ENCODE measurements at places on chromosomes 2 and 18. TPM values are rescaled to one million over a fixed set of nuclear protein-coding genes. Genes with fewer than 3 reads are reported as not detected.
A peak's percentile ranks its signal among the peaks of the same experiment; 100 is the strongest.

Gene GNAL
- total RNA-seq: 9.7 TPM

DNA sequence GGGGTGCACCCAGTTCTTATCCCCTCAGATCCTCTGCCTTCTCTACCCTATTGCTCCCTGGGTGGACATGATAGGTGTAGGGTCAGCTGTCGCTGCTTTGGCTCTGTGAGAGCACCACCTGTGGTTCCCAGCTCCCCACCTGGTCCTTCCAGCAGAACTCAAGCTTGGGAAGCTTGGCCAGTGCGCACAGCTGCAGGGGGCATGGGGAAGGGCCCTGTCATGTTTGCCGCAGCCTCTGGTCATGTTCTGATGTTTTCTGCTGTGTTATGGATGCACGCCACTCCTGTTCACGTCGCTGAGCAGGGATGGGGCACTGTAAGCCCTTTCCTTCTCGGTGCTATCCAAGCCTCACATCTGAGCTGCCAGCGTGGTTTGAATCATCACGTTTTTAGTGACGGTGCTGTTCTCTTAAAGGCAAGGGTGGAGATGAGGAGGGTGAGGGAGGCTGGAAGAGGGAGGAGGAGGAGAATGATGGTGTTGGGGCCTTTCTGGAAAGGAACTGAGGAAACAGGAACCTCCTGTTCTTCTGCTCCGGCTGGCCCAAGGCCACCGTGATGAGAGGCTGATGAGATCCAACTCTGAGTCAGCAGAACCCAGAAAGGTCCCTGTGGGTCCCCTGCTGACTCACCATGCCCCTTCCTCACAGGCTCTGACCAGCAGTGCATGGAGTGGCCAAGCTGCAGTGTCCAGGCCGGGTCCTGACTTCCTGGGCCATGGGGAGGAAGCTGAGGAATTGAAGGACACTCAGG, 78.0 kb downstream of the LIPG start:
- no peak for DNase-seq

GRCh38 chr2:131036269-131036668, 57.0 kb downstream of the FAM168B start:
- no peak for DNase-seq

- DNase-seq: no peak
These were observed 25.5 kb downstream of the DCAF17 start for GRCh38 chr2:171459498-171459897.

DNA sequence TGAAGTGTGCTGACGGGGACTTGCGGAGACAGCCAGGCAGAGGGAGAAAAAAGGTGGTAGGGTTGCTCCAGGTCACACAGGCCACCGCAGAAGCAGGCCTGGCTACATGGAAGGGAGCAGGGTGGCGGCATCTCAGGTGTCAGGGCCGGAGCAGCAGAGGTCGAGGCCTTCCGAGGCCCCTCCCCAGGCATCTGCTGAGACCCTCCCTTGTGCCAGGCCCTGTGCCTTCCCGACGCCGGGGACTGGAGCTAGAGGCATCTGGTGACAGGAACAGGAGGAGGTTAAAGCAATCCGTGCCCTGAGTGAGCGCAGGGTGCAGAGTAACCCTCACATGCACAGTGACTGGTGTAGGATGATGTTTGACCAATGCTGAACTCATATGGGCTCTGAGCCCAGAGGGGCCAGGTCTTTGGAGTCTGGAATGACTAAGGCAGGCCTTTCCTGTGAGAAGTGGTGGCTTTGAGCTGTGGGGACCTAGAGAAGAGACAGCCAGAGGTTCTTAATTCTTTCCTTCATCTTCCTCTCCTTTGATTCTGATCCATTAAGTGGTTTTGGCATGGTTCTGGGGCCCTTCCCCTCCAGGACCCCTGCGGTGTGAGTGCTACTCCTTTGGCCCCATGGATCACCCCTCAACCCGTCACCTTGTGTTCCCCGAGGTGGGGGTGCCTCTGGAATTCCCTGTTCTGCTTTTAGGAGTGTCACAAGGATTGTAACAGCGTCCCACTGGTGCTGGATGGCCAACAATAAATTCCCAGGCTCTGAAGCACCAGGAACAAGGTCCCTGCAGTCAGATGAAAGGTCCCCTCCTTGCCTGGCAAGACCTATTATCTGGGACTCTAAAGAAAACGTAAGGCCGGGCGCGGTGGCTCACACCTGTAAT, 72.1 kb downstream of the KLHL29 start:
- no peak for DNase-seq

- DNase-seq: no peak
These were observed 1917.7 kb upstream of the PIK3C3 start for GRCh38 chr18:40037356-40037755.

Gene CRYGD
- total RNA-seq: not detected

GRCh38 chr2:218031771-218032257, 29.0 kb upstream of the TNS1 start:
- DNase-seq: no peak

GRCh38 chr2:142112757-142113221, 18.0 kb downstream of the LRP1B start:
- no peak for DNase-seq

DNA sequence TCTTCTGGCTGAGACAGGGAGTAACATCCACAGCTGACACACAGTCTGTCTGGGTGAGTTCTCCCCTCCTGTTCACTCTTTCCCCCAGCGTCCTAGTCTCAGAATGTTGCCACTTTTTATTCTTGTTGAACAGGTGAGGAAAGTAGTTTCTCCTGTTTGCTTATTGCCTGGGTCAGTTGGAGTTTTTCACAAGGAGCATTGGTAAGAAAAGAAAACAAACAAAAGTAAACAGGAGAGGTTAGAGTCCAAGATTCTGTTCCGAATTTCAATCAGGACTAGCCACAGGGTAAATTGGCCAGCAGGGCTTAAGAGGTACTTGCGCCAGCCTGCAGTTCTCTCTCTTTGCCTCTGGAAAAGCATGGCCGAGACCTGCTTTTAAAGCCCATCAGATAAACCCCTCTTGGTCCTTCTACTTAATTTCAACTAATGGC, 255.0 kb upstream of the EPAS1 start:
- DNase-seq: no peak

- DNase-seq: no peak
These were observed 19.8 kb upstream of the TAF4B start for GRCh38 chr18:26206488-26206887.

DNA sequence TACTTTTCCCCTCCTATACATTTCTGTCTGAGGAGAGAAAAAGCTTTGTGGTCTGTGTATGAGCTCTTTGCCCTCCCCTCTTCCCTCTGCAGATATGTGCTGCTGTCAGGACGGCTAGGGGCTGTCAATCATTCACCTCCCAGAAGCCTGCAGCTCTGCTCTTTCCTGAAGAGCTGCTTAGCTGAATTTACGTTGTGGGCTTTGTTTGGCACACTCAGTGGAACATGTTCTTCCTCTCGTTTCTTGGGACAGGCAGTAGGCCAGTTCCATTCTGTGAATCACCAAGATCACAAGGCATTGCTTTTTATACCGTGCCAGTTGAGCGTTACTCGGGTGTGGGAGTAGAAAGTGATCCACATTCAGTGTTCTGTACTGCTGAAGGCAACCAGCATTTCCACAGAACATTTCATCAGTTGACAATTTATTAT, 136.7 kb downstream of the LAMA3 start:
- DNase-seq: no peak

Gene FOXD4L1
- not detected for total RNA-seq

DNA sequence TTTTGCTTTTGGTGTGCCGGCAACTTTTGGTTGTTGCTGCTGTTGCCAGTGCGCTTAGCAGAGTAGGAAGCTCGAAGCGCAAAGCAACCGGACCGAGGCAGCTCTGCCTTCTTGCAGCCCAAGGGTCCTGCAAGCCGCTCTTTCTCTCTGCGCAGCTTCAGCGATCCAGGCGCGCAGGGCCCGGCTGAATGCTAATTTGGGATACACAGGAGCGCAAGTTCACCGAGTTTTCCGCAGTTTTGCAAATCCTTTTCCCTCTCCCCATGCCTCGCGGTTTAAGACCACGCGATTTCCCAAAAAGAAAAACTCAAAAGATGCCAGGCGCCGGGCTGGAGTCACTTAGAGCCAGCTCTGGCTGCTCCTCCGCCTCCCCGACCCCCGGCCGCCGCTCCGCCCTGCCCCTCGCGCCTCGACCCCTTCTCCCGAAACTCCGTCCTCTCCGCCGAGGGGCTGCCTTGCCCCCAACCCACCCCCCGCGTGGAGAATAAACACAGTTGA, 13.5 kb upstream of the SIX3 start:
- peak; percentile 33 for DNase-seq

DNA sequence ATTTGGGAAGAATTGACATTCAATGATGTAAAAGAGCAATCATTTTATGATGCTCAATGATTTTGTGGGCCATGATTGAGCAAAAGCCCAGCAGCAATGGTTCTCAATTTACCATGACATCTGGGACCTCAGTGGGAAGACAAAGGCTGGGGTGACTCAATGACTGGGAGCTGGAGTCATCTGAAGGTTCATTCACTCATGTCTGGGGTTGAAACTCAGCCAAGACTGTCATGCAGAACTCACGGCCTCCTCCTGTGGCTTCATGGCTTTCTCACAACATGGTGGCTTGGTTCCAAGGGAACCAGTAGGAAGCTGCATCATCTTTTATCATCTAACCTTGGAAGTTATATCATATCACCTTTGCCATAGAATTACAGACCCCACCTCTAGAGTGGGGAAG, 45.1 kb upstream of the CD226 start:
- no peak for DNase-seq

DNA sequence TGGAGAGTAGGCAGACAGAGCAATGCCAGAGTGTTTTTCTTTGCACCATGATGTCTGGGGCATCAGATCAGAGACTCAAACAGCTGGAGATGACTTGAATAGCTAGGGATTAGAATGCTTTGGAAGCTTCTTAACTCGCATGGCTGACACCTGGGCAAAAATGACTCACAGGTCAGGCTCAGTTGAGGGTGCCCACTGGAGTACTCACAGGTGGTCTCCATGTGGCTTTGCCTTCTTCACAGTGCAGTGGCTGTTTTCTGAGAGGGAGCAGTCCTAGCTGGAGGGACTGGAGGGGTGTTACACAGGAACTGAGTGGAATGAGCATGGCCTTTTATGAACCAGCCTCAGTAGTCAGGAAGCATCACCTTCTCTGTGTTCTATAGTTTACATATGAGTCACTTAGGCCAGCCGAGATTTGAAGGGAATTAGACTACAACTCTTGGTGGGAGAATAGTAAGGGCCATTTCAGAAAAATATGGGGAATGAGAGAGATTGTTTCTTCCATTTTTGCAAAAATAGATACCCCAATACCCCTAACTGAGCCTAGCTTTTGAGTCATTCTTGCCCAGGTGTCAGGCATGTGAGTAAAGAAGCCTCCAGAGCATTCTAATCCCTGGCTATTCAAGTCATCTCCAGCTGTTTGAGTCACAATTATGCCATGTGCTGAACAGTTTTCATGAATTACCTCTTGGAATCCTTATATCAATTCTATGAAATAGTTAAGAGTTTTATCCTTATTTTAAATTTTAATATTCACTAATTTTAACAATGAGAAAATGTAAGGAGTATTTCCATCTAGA, 7.1 kb upstream of the PPP1R1C start:
- DNase-seq: no peak

DNA sequence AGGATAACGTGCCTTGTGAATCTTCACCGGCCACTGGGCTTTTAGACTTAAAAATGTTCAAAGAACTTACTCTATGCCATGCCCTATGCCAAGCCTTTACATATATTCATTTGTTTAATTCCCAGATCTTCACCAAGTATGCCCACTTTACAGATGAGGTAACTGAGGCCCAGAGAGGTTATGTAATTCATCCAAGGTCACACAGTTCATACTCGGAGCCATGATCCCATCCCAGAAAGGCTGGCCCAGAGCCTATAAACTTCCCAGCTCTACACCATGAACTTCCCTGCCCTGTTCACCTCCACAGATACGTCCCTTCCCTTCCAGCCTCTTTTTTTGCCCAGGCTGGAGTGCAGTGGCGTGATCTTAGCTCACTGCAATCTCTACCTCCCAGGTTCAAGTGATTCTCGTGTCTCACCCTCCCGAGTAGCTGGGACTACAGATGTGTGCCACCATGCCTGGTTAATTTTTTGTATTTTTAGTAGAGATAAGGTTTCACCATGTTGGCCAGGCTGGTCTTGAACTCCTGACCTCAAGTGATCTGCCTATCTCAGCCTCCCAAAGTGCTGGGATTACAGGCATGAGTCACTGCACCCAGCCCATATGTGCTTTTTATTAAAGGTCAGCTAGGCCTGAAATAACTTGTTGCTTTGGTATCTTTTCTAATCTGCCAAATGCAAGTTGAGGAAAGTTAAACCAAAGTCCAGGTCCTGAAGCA, 44.1 kb downstream of the MTHFD2 start:
- DNase-seq: no peak

DNA sequence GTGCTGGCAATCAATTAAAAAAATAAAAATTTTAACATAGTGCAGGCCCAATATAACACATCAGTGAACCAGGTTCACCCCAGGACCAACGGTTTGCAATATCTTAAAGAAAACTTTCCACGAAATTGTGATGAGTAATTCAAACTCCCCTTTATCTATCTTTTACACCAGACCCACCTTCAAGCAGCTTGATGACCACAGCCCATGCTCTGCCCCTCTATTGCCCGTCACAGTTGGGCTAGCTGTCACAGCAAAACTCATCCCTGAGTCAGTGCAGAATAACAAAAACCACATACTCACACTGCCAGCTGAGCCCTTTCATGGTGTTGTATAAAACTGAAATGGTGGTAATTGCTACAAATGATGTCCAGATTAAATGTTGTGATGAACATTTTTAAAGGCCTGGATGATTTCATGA, 112.5 kb upstream of the CREB1 start:
- no peak for DNase-seq

Gene ZNF892
- 11.2 TPM for total RNA-seq

Gene RAB31
- 88.8 TPM for total RNA-seq

DNA sequence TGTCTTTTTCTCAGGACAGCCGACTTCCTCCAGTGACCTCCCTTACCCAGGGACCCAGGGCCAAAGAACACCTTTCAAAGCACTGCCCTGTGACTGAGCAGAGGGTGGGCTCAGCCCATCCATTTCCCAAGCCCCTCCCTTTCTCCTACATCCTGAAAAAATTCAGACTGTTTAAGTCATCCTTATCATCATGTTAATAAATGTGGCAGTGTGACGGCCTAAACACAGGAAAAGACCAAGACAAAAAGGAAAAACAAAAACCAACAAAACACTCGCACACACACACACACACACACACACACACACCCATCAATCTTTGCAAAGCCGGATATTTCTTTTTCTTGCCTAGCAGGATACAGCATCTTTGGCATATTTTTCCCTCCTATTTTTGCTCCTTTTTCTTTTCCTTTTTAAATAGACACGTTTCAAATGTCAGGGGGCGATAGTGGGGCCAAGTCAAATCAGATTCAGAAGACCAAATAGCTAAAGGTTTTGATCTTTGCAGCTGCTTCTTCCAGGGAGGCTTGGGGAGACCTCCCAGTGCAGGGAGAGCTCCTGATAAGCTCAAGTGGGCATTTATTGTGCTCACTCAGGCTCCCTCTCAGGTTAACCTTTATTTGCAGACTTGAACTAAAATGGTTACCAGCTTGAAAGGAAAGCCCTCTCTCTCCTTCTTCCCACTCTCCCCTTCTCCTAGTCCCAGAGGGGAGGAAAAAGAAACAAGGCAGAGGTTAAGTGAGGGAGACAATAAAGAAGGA, 39.5 kb upstream of the NRP2 start:
- DNase-seq: no peak

Gene LYPD1
- 0.64 TPM for total RNA-seq
